Activated naive CD8-positive, alpha-beta T cell treated with anti-CD3 and anti-CD28 coated beads, Interleukin-2, amount 50 U/mL, for 24 hours (primary cell): ENCODE measurements at places on chromosomes 5 and 9.

DNA sequence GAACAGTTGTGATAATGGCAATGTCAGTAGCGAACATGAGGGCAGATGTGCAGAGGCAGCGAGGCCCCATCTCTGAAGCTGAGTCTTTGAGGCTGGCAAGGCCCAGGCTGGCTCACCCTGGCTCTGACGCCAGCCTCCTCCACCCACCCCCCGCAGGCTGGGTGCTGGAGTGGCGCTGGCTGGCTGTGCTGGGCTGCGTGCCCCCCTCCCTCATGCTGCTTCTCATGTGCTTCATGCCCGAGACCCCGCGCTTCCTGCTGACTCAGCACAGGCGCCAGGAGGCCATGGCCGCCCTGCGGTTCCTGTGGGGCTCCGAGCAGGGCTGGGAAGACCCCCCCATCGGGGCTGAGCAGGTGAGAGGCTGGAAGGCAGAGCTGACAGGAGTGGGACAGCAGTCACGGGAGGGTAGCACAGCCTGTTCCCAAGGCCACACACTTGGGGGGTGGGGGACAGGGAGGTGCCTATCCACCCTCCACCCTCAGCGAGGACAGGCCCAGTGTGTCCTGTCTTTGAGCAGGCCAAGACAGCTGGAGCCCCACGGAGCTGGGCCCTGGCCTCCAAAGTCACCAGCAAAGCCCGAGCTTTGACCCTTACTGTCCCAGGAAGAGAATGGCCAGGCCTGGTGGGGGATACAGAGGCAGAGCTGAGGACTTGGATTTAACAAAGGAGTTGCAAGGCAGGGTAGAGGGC is 5.6 kb downstream of the SLC2A8 start:
- no peak for DNase-seq

DNA sequence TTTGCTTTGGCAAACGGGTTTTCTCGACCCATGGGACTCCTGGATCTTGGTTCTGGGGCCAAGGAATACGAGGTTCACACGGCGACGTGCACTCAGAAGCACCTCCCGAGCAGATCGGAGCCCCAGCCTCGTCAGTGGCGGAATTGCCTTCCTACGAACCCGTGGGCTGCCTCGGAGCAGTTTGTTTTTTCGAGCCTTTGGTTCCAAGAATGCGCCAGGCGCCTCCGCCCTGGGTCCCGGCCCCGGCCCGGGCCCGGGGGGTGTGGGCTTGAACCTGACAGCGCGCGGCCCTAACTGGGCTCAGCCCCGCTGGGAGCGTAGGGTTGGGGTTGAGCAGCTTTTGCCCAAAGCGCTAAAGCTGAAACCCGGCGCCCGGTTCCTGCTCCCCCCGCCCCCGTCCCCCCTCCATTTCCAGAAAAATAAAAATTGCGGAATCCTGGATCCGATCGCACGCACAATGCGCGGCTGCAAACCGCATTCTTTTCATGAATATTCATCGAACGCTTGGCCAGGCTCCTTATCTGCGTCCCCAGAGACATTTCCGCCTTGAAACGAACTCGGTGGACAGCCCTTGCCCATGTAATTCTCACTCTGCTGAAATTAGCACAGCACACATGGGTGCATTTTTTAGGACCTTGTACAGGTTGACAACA is 1.0 kb downstream of the BASP1 start:
- DNase-seq, result no peak

GRCh38 chr5:14436801-14437542 is 144.6 kb upstream of the OTULINL start:
- DNase-seq, result no peak

- no peak for DNase-seq
Observed at GRCh38 chr9:133564451-133565116, 30.1 kb downstream of the ADAMTSL2 start.

DNA sequence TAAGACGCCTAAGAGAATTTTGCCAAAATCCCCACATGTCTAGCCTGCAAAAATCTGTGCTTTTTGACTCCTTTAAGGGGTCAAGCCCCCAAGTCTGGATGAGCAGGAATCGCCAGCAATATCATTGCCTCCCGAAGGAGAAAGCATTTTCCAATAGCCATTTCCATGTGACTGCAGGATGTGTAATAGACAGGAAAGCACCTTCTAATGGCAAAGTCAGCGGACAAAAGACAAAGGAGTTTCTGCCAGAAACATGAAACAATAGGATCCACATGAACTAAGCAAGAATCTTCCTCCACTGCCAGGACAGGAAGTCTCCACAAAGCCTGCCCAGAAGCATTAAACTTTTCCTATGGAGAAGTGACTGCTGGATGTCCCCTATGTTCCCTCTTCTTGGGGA is 177.1 kb upstream of the PCSK5 start:
- DNase-seq, result no peak

- no peak for DNase-seq
Observed at GRCh38 chr5:116754556-116754955, 179.9 kb upstream of the SEMA6A start.

DNA sequence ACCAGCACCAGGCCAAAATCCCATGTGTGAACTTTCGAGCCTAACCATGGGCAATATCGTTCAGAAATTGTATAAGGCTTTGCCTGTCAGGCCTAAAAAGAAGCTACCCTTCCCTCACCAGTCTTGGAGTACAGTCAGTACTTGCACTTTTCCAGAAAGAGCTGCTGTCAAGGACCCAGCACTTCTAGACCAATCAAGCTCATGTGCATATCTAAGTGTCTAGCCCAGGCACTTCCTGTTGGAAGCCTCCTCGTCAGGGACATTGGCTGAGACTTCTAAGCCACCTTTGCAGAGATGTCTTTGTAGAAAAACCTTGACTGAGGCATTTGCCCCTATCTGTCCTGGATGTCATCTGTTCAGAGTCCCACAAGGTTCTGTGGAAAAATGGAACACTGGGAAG is 1930.5 kb downstream of the EFNA5 start:
- no peak for DNase-seq

DNA sequence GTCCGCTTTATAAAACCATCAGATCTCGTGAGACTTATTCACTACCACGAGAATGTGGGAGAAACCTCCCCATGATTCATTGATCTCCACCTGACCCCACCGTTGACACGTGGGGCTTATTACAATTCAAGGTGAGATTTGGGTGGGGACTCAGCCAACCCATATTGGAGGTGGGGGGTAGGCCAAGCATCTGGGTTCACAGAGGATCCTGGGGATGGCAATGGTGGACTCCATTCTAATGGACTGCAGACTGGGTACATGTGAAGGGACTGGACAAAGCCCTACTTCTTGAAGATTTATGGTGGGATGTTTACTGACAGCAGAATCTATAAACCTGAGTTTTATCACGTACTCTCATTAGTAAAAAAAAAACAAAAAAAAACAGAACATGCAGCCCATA is 15.1 kb downstream of the QRFP start:
- no peak for DNase-seq

GRCh38 chr5:158928404-158928803 is 171.3 kb downstream of the EBF1 start:
- no peak for DNase-seq

GRCh38 chr5:38783011-38783561 is 62.7 kb upstream of the OSMR start:
- no peak for DNase-seq

GRCh38 chr5:31362529-31362900 is 169.0 kb downstream of the CDH6 start:
- no peak for DNase-seq

DNA sequence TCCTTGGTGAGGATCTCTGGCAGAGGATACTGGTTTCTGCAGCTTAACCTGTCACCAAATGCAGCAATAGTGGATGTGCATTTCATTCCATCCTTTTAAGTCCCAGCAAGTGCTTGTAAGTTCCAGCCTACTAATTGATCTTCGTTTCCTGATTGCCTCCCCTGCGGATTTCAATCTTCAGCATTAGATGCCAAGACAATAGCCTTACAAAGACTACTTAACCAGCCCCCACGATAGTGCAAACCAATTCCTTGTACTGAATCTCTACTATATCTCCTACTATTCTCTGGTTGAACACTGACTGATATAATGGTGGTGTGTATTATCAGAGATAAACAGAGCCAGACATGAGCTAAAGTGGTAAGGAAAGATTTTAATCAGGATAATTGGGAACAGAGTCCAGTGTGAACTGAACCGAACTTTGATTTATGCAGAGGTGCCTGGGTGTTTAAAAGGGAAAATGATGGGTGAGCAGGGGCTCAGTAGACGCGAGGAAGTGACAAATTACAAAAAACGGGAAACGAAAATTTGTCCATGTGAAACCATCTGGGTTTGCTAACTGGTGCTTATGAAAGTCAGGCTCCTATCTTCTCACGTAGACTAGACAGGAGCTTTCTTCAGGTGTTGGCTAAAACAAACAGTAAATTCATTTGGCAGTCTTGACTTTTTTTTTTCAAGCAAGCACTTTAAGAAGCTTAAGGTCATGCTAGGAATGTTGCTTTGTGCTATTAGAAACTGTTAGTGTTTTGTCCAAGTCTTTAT is 106.9 kb upstream of the ST8SIA4 start:
- DNase-seq, result no peak

GRCh38 chr9:116697362-116697761 is 10.3 kb downstream of the TRIM32 start:
- DNase-seq, result no peak

DNA sequence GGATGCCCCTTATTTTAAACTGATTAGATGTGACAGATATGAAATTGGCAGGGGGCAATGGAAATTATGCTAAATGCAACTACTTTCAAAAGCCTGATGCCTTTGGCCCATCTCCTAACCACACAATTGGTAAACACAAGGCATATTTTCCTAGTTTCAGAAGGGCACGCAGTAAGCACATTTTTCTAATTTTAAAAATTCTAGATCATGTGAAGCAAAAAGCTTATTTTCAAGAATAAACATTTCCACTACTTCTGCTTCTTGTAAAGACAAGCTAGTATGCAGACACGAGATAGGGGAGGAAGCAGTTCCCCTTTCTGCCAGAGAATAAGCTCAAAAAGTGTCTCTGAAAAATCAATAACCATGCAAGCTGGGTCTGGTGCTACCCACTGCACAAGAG is 67.7 kb downstream of the ABCA1 start:
- DNase-seq, result no peak

DNA sequence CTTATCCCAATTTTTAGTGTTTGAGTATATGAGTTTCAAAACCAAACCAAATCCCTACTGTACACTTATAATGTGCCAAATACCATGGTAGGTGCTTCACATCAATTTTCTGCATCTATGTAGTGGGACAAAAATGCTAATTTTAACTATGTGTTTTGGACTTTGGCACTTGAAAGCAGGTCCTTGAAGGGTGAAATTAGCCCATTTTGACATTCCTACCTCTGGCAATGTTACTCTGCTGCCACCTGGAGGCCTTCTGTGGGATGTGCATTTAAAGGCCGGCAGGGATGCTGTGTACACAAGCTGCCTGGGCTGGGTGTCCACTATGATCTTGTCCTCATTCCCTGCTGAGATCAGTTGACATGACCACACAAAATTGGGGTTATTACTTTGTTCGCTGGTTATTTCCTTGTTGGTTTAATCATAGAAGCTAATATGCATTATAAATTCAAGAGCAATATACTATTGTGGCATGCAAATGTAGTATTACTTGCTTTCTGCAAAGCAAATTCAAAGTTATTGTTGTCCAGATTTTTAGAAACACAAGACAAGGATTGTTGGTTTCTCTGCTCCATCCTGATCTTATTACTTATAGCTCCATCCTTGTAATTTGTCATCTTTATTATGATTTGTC is 166.8 kb downstream of the ARHGEF28 start:
- DNase-seq, result peak; percentile 62
